Subcutaneous adipose tissue (tissue), 4 donors: ENCODE measurements at places on chromosomes 4 and X. TPM values are rescaled to one million over a fixed set of nuclear protein-coding genes. Genes with fewer than 3 reads are reported as not detected.

The MAP3K15 gene
- total RNA-seq: not detected

The FOXR2 gene
- total RNA-seq: not detected

The OPN1MW3 gene
- total RNA-seq: not detected

The CXCL9 gene
- total RNA-seq: 2.6 TPM

The NLGN3 gene
- total RNA-seq: 0.57 TPM

The ENPEP gene
- 4.0 TPM for total RNA-seq

The FDCSP gene
- not detected for total RNA-seq

The SYP gene
- 0.16 TPM for total RNA-seq

The KIAA1210 gene
- not detected for total RNA-seq

The TXK gene
- total RNA-seq: 1.5 TPM

The THAP9 gene
- 2.1 TPM for total RNA-seq

The MAGED4 gene
- total RNA-seq: not detected

The SERTM2 gene
- total RNA-seq: not detected

The USP26 gene
- not detected for total RNA-seq
